ENCODE measurements at places on chromosomes 11 and 22.

DNA sequence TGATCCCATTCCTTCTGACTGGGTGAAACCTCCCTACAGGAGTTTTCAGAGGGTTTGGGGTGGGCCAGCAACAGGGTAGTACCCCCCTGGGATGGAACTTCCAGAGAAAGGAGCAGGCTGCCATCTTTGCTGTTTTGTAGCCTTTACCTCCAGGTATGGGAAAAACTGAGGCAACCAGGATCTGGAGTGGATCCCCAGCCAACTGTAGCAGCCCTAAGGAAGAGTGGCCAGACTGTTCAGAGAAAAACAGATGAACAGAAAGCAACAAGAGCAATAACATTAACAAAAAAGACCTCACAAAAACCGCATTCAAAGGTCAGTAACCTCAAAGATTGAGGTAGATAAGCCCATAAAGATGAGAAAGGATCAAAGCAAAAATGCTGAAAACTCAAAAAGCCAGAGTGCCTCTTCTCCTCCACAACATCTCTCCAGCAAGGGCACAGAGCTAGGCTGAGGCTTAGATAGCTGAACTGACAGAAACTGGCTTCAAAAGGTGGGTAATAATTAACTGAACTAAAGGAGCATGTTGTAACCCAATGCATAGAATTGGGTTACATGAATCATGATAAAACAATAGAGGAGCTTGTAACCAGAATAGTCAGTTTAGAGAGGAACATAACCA is 1288.6 kb upstream of the CNTN5 start:
- DNase-seq, result no peak

DNA sequence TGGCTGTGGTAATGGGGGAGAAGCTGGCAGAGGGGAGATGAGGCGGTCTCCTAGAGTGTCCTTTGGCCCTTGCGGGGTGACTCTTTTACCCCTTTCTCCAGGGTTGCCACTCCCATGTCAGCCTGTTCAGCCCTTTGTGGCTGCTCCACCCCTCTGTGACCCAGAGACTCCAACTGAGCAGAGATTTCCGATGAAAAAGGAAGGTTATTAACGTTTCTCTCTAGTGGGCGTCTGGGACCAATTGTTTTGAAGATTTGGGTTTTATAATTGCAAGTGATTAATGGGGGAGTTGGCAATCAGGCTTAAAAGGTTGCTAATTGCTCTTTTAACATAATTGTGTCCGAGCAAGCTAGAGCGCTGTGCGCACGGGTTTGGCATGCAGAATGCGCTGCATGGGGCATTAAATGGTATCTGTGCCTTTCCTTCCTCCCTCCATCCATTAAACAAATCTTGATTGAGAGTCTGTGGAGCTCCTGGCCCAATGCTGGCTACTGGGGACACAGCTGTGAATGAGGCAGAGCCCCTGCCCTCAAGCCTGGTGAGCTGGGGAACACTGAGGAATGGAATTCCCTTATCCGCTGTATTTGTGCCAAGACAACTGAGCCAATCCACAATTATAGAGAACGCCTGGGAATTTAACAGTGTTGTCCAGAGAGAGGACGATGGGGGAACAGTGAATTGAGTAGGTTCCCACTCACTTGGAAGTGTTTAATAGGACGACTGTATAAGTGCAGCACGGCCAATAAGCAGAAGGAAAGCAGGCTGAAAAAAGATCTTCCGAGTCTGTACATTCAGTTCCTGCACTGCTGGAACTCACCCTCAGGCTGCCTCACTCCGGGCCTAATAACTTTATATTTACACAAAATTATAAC is 295.9 kb downstream of the MIAT start:
- no peak for DNase-seq

DNA sequence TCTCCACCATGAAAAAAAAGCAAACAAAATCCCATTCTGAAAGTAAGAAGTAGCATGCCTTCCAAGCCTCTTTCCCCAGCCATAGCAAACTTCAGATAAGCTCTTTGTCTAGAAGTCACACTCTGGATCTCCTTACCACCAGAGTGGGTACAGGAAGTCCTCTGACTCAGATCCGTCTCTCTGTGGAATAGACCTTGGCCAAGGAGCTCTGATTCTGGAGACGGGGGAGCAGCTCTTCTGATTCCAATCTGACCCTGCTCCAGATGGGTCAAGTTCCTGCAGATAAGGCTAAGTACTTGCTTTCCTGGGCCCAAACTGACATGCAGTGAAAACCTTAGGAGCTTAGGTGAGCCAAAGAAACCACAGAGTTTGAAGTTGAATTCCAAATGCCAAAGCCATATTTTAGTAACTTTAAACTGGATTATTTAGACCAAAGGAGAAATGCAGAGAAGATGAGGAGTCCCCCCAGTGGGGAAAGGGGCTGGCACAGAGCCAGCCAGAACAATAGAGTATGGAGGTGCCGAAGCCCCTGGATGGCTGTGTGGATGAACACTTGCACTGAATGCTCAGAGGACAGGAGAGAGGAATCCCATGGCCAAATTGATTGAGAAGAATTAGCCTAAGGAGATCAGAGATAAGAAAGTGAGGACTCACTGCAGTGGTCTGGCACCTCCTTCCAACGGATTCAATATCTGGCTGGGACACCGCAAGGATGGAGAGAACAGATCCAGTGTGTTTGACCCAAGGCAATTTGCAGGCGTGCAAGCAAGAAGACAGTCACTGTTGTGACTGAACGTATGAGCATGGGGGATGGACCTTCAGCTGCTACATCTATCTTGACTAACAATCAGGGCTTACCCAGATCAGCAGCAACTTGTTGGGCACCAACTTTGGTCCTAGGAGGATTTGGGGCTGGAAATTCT is 54.9 kb downstream of the ENDOD1 start:
- DNase-seq, result no peak

DNA sequence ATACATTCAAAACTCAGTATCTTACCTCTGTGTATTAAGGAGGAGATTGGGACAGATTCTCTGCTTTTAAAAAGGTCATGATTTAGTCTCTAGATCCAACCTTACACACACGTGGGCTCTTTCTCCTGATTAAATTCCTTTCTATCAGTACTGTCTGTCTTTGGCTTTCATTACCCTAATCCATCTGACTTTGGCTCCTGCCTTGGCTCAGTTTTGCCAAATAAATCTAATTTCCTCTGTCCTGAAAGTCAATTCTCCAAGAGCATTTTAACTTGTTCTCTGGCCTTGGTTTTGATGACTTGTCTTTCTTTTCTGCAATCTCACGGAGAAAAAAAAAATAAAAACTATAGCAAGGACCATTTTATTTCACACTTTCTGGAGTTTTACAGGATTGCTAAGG is 176.6 kb upstream of the PDGFD start:
- no peak for DNase-seq

- no peak for DNase-seq
These were observed 1.9 kb upstream of the GRAMD1B start for GRCh38 chr11:123428116-123428715.

DNA sequence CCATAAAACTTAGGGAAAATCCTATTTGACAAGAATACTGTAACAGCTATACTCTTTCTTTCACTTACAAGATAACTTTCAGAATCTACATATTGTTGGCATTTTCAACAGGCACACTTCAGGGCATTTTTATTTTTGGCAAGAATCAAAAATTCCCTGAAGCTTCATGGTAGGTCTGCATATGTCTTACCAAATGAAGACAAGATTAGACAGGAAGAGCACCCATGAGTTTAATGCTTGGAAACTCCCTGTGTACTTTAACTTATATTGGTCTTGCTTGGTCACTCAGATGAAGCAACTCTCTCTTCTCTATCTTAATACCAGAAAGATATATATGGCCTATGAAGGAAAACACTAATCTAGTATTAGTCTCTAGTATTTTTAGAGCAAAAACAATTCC is 137.7 kb downstream of the ATG16L2 start:
- DNase-seq, result no peak

GRCh38 chr11:13042873-13043342 is 33.8 kb downstream of the RASSF10 start:
- no peak for DNase-seq

GRCh38 chr22:49925525-49926128 is 7.2 kb downstream of the CRELD2 start:
- peak; percentile 63 for DNase-seq

DNA sequence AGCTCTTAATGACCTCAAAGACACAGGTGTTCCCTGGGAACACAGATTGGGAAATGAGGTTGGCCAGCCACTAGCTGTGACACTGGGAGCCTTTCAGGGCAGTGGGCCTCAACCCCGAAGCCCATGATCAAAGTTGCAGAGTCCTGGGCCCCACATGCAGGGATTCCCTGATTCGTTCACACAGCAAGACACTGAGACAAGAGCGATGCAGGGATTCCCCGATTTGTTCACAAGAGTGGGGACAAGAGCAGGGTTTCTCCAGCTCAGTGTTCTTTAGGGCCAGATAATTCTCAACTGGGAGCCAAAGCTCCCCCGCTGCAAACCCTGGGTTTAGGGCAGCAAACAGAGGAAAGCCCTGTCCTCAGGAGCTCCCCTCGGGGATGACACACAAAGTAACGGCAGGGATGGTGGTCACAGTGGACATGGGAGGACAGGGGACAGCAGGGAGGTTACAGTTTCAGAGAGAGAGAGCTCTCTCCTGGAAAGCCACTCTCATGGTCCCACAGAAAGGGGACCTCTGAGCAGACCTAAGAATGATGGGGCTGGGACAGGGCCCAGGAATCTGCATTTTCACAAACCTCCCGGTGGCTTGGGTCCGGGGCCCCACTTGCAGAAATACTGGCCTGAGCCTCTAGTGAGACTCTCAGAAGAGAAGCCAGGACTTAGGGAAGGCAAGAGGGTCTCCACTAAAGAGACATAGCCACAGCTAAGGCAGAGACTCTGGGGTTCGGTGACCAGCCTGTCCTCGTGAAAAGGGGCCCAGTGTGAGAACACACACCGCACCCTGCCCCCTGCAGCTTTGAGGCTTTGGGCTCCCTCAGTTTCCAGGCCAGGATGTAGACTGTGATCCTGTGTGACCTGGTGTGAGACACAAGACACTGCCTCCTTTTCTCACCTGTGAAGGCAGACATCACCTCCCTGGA is 7.4 kb upstream of the GNAZ start:
- DNase-seq, result peak; percentile 16

- no peak for DNase-seq
These were observed 2.6 kb downstream of the CACNG2 start for GRCh38 chr22:36700711-36701670.

DNA sequence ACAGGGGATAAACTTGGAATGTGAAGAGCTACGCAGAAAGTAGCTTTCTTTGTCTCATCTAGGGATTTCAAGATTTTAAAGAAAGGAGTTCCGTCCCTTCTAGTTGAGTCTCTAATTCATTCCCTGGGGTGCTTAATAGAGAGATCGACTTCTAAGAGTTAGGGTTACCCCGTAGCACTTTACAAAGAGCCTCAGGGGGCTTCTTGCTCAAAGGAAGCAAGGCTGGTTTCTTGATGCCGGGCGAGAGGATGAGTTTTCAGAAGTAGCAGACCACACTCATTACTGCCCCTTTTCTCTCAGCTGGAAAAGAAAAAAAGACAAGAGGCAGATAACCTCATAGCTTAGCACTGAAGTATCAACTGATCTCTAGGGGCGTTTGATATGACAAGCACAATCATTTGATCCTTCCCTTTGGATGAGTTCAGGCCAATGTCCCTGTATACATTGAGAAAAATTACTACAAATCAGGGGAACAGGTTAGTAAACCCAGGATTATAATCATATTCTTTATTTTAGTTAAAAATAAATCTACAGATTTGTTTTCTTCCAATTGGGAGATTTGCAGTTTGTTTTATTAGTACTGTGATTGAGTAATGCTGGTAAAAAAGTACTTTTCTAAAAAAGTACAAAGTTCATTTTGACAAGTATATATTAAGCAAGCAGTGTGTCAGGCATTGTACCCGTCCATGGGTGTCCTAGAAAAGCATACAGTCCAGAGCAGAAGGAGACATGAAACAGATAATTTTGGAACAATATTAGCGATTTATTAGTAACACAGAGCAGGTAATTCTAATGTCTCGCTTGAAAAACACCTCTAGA is 18.7 kb downstream of the ELMOD1 start:
- DNase-seq, result no peak

DNA sequence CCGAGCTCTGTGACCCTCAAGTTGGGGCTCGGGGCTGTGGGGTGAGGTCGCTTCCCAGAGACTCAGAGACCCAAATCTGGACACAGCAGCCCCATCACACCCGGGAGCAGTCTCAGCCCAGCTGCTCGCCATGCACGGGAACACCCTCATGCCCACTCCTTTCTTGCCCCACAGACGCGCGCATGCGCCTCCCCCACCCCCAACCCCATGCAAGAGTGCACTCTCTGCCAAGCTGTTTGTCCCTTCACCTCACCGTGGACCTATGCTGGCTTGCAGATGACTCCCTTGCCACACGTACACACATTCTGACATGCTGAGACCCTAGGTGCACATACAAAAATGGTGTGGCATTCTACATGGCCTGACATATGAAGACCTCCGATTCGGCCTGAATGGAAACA is 478 bp upstream of the CD248 start:
- DNase-seq, result no peak

- no peak for DNase-seq
These were observed 819 bp downstream of the JAML start for GRCh38 chr11:118223992-118224391.

DNA sequence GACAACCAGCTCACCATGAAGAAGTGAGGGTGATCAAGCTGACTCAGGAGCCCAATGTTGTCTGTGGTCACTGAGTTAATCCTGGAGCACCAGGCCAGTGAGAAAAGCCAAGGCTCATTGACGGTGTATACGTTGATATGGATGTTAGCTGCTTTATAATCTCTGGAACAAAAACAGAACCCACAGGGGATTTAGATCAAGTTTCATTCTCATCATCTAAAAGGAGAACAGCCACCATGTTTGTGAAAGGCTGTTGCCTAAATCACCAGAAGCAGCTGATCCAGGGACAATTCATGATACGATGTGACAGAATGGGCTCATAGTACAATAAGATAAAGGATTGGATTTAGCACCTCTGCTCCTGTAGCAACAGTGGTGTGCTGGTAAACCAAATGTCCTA is 68.5 kb downstream of the GDPD4 start:
- DNase-seq, result no peak

DNA sequence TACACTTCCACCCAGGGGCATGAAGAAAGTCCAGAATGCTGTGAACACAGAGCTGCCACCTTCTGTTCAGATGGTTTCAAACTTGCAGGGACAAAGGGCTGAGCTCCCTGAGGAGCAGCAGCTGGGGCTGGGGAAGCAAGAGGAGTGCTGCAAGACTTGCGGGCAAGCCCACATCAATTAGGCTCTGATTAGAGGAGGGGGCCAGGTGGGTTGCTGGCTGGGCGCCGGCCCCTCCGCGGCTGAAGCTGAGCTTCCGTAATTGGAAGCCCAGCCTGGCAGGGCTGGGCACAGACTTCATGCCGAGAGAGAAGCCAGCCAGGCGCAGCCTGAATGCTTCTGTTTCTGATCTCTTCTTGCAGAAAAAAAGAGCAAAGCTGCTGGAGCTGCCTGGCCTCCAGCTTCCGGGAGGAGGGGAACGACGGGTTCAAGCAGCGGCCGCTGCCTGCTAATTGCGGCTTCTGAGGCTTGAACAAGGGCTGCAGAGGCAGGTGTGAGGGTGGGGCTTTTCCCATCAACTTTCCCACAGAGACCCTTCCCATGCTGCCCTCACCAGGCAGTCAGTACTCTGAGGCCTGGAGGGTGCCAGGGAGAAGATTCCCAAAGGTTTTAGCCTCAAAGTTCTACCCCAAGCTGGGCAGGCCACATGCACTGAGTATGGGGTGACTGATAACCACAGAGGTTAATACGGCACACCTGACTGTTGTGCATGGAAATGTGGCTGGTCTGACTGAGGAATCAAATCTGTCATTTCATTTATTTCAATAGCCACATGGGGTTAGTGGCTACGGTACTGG is 91.1 kb upstream of the LMO1 start:
- DNase-seq, result no peak

GRCh38 chr11:21603886-21604285 is 589.0 kb upstream of the ANO5 start:
- DNase-seq, result no peak

- no peak for DNase-seq
These were observed 68.0 kb upstream of the YWHAH start for GRCh38 chr22:31876156-31876920.

All from activated CD4-positive, CD25-positive, alpha-beta regulatory T cell treated with anti-CD3 and anti-CD28 coated beads, Interleukin-2, amount 50 U/mL, for 72 hours (primary cell).